ENCODE measurements at places on chromosomes 3 and 15. TPM values are rescaled to one million over a fixed set of nuclear protein-coding genes. Genes with fewer than 3 reads are reported as not detected.

Gene HIGD2B
- not detected for total RNA-seq

Gene GPR62
- total RNA-seq = not detected

Gene ST3GAL6
- total RNA-seq = 1.2 TPM

Gene PLA2G4F
- not detected for total RNA-seq

Gene IGF1R
- 44.0 TPM for total RNA-seq

Gene CADPS
- not detected for total RNA-seq

Gene MLF1
- 24.4 TPM for total RNA-seq

Gene TIGIT
- total RNA-seq = not detected

Gene RETNLB
- not detected for total RNA-seq

Gene GJD2
- not detected for total RNA-seq

Gene ACP3
- not detected for total RNA-seq

Gene MFSD1
- total RNA-seq = 54.4 TPM

Gene IMP3
- 125 TPM for total RNA-seq

Gene STX19
- total RNA-seq = not detected

Gene AGTR1
- 0.40 TPM for total RNA-seq

Gene SLC6A11
- 0.09 TPM for total RNA-seq

Gene C3orf85
- total RNA-seq = not detected

Gene GOLGA6B
- total RNA-seq = not detected

Gene ANKUB1
- 0.06 TPM for total RNA-seq

Gene CYP11A1
- total RNA-seq = not detected

Gene ITPKA
- total RNA-seq = 2.0 TPM

Gene TMCO5A
- total RNA-seq = not detected

Gene CSPG4
- 0.06 TPM for total RNA-seq

Gene RAD51
- 22.0 TPM for total RNA-seq
